ENCODE measurements at places on chromosomes 7 and 10.

DNA sequence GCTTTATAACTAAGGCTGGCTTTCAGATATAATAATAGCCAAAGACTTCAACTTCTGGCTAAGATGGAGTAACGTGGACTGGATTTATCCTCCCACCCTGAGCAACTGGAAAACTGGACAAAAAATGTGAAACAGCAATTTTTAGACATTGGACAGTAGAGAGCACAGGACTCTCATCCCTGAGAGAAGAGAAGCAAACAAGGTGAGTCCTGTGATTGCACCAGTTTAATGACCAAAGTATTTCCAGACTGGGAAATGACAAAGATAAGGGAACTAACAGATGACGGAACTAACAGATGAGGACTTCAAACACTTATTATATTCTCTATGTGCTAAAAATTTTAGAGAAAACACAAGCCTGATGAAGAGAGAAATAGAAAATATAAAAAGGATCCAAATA lies 175.7 kb upstream of the SLC25A13 start:
- no peak for DNase-seq

GRCh38 chr10:65083222-65083621 lies 1562.0 kb downstream of the REEP3 start:
- no peak for DNase-seq

GRCh38 chr7:128266529-128266882 lies 25.4 kb downstream of the LEP start:
- no peak for DNase-seq

DNA sequence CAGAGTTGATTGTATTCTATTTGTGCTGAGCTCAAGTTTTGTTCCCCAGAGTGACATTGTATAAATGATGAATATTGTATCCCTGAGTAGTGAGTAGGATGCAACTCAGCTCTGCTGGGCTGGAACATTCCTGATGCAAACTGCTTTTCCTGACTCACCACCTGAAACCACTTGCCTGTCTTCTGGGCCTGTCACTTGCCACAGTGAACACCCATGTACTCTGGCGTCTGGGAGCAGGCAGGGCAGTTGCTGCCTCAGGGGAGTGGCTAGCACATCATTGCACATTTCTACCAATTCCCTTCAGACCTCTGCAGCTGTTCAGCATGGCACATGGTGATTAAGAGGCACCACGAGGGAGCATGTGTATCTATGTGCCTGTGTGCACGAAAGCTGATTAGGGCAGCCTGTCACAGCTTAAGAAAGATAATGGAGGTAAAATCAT lies 157.3 kb downstream of the SND1 start:
- DNase-seq: no peak

DNA sequence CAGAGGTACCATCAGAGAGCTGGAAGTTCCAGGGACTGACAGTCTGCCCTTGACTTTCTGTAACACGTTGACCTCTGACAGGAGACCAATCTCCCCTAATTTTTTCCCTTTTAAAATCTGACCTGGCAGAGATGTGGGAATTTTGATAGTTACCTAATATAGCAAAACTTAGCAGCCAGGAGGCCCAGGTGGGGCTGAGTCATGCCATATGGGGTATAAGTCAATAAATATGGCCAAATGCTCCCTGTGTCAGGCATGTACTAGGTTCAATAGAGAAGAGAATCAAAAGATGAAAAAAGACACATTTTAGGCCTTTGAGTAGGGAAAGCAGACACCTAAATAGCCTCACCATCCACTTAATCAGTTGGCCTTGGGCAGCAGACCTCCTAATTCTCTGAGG lies 6.1 kb upstream of the GRK5 start:
- DNase-seq: no peak

DNA sequence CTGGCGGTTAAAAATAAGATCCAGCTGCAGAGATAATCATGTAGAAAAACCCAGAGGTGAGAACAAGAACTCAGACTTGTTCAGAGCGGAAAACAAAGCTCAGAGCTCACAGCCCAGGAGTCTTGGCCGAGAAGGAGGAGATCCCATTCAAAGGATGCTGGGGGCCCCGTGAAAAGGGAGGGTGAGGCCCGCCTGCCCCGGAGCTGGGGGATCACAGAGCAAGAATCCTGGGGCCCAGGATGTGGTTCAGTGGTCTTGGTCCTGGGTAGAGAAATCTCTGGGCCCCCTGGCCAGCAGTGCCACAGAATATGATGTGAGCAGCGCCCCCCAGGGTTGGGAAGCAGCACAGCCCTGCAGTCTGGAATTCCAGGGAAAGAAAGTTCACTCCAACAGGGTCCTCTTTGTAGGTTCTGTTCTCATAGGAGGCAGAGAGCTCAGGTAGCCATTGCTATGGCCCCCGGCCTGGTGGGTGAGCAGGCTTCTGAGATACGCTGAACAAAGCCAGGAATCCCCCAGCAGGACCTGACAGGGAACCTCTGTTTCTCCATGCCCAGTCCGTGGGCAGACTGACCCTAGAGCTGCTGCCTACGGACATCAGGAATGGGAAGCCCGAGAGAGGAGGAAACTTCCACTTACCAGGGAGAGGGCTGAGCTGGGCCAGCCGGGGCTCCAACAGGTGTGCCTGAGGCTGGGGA lies 77.7 kb upstream of the GNA12 start:
- DNase-seq: no peak

DNA sequence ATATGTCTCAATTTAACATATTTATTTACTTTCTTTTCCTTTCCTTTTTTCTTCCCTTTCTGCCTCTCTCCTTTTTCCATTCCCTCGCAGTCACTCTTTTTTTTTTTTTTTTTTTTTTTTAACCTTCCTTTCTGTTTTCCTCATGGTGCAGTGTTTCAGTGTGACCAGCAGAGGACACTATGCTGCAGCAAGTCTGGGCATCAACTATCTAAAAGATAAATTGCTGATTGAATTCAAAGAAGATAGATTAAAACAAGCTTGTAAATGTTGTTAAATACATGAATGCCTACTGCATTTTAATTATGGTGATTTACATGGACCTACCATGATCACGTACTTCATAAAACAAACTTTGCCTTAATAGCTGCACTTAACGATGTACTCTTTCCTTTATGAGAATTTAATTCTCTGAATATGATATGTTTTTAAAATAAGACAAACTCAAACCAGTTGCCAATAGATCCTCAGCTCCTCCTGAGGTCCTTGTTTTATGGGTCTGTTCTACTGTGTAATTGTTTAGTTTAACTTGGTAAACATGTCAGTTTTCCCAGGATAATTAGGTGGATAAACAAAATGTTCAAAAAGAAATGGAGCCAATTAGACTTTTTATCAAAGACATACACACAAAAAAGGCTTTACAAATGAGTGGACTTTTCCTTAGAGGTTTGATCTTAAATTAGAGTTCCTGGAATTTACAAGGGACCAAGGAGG lies 101.0 kb upstream of the AGR3 start:
- DNase-seq: no peak

GRCh38 chr10:66252986-66253385 lies 672.9 kb upstream of the LRRTM3 start:
- no peak for DNase-seq

DNA sequence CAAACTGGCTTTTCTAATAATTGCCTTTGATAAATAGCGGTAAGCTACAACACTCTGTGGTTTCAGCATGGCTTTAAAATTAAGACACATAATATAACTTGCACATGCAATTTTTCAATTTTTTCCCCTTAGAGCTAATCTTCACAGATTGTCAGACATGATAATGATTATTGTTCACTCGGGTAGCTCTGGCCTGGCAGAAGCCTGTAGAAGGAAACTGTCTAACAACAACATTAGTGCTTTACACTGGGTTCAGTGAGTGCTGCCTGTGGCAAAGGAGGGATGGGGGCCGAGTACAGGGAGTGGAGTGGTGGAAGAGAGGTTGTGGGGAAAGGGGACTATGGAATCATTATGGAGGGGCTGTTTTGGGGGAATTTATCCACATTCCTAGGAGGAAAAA lies 67.2 kb upstream of the AUTS2 start:
- DNase-seq: no peak

- DNase-seq: no peak
These were observed 22.0 kb upstream of the TMEM120A start for GRCh38 chr7:76016191-76016947.
